ENCODE measurements at places on chromosomes 12 and 14.

GRCh38 chr12:54413284-54414190 is 5.5 kb downstream of the ITGA5 start:
- H3K27me3 ChIP-seq, result peaks cover 7% of the 10 kb centered on the region
- peaks cover 36% of the 10 kb centered on the region for H3K36me3 ChIP-seq
- peak overlapping the region; percentile 66 for H3K4me3 ChIP-seq
- H3K4me1 ChIP-seq, result peaks cover 96% of the 10 kb centered on the region

DNA sequence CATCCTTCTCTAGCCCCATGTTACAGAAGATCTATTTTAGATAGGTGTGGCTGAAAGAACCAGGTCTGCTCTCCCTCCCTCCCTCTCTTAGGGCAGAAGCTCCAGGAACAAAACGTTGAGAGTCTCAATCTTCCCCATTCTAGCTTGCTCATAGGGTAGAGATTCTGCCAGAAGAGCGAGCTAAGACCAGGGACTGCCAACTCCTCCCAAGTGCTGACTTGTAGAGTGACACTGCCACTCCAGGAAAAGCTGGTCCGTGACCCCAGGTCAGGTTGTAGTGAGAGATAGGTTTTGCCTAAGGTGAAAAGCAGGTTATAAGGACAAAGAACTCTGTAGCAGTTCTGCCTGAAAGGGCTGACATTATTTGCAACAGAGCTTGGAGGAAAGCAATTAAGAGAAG is 73.4 kb downstream of the INSM2 start:
- H3K36me3 ChIP-seq, result no peaks in the 10 kb centered on the region
- H3K27me3 ChIP-seq, result no peaks in the 10 kb centered on the region
- DNase-seq, result no peak

DNA sequence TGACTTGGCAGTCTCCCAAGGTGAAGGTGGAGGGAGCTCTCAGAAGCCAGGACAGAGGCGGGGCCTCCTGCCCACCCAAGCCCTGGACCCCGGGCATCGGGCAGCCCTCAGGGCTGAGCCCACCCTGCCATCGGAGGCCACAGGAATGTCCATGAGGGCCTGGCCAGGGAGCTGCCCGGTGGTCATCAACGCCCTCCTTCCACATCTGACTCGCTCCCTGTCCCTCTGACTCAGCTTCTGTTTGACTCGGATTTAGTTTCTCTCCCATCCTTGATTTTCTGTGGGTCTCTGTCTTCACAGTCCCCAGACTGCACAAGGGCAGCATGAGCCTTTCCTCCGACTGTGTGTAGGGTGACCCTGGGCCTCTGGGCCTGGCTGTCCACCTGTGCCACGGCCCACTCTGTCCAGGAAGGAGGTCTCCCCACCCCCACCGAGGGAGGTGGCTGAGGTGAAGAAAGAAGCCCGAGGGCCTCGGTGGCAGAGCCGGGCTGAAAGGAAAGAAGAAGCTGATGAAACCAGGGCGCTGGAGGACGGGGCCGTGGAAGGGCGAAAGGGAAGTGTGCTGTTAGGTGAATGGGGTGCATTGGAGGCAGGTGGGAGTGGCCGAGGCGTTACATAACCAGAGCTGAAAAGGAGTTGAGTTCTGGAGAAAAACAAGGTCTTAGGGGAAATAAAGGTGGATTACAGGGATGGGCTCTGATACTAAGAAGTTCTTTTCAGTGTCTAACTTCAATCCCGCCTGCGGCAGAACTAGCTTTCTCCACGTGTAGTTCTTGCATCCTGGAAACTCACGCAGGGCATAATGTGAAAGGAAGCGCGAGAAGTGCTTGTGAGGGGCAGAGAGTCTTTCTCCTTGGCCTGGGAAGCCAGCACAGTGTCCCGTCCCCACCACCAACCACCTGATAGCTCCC is 16.7 kb upstream of the TMEM106C start:
- H3K4me3 ChIP-seq, result no peak overlapping the region
- no peaks in the 10 kb centered on the region for H3K36me3 ChIP-seq
- peaks cover 21% of the 10 kb centered on the region for H3K27me3 ChIP-seq
- H3K4me1 ChIP-seq, result peaks cover 10% of the 10 kb centered on the region

DNA sequence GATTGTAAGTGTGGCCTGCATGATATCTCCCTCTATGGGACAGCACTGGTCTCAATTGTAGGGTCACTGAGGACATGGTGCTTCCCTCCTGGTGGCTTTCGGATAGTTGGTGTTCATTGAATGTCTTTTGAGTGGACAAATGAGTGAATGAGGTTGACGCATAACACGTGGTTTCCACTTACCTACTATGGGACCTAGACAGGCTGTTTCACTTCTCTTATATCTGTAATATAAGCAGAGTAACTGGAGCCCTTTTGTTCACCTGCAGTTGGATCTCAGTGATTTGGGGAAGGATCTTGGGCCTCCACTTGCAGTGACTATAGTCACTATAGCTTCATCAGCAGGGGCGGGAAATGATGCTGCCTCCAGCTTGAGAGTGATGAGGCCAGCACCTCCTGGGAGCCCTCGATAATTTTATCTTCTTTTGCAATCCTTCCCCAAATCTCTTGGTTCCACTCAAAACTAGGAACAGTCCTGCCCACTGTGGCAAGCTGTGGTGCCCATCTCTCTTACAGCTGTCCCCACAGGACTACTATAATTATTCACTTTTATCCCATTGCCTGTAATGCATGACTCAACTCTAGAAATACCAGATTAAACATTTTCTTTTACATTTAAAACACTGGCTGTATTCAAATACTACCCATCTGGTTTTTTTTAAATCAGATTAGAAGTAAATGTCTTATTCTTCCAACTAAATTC is 242.9 kb downstream of the CHST11 start:
- no peaks in the 10 kb centered on the region for H3K36me3 ChIP-seq
- H3K27ac ChIP-seq, result no peak overlapping the region
- DNase-seq, result no peak
- H3K27me3 ChIP-seq, result no peaks in the 10 kb centered on the region
- no peak overlapping the region for H3K4me3 ChIP-seq

GRCh38 chr12:123748161-123748560 is 13.9 kb upstream of the DNAH10 start:
- no peaks in the 10 kb centered on the region for H3K4me1 ChIP-seq
- no peak overlapping the region for H3K27ac ChIP-seq
- no peaks in the 10 kb centered on the region for H3K27me3 ChIP-seq
- H3K36me3 ChIP-seq, result peaks cover 26% of the 10 kb centered on the region
- no peak overlapping the region for H3K4me3 ChIP-seq
- DNase-seq, result no peak

DNA sequence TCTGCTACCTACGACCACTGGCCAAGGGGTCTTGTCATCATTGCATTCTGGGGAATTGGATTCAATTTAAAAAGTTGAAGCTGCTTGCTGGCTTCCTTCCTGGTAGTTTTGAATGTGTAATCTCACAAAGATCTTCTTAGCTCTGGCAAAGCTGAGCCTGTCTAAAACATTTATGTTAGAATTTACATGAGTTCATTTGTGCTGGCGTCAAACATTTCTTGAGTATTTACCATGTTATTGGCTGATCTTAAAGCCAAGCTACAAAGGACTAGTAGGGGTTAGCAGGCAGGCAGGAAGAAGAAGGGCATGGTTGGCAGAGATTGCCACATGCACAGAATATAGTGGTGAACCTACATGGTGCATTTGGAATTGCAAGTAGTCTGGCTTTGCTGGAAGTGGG is 444.8 kb downstream of the DIO2 start:
- no peaks in the 10 kb centered on the region for H3K4me1 ChIP-seq
- DNase-seq, result no peak
- no peaks in the 10 kb centered on the region for H3K36me3 ChIP-seq
- no peak overlapping the region for H3K27ac ChIP-seq
- no peak overlapping the region for H3K4me3 ChIP-seq

GRCh38 chr12:132400011-132400641 is 70.7 kb upstream of the GALNT9 start:
- DNase-seq, result no peak
- H3K27ac ChIP-seq, result no peak overlapping the region
- no peaks in the 10 kb centered on the region for H3K4me1 ChIP-seq
- H3K4me3 ChIP-seq, result no peak overlapping the region
- H3K36me3 ChIP-seq, result no peaks in the 10 kb centered on the region
- H3K27me3 ChIP-seq, result peaks cover 100% of the 10 kb centered on the region

DNA sequence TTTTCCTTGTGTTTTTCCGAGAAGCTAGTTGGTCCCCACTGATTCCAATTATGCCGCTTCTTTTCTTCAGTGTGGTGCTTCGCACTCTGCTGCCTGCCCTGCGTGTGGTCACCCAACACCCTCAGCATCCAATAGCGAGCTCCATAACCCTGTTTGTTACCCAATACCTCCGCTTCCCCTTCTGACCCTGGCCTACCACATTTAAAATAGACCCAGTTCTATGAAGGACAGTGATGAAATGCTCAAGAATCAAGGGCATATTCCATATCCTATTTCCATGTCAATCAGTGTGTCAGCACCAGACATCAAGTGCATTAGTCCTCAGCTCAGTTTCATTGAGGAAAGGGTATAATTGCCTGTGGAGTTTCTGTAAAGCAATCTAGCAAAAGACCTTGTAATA is 9.5 kb downstream of the NDRG2 start:
- peaks cover 16% of the 10 kb centered on the region for H3K36me3 ChIP-seq
- H3K27ac ChIP-seq, result no peak overlapping the region
- no peaks in the 10 kb centered on the region for H3K4me1 ChIP-seq
- H3K4me3 ChIP-seq, result no peak overlapping the region

GRCh38 chr12:96878704-96879103 is 28.4 kb upstream of the NEDD1 start:
- H3K27me3 ChIP-seq, result no peaks in the 10 kb centered on the region
- no peak overlapping the region for H3K27ac ChIP-seq
- DNase-seq, result no peak

DNA sequence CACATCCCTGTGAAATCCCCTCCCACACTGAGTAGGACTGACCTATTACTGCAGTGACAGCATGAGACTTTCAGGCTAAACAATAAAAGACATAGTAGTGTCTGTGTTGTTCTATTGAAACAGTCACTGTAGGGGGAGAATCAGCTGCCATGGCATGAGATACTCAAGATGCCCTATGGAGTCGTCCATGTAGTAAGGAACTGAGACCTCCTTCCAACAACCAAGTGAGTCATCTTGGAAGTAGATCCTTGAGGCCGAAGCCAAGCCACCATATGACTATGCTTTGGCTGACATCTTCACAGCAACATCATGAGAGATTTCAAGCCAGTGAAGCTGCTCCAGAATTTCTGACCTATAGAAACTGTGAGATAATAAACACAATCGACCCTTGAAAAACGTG is 12.1 kb upstream of the LRP6 start:
- H3K4me1 ChIP-seq, result peaks cover 17% of the 10 kb centered on the region
- no peak for DNase-seq
- no peak overlapping the region for H3K4me3 ChIP-seq
- peaks cover 40% of the 10 kb centered on the region for H3K27me3 ChIP-seq
- no peaks in the 10 kb centered on the region for H3K36me3 ChIP-seq

DNA sequence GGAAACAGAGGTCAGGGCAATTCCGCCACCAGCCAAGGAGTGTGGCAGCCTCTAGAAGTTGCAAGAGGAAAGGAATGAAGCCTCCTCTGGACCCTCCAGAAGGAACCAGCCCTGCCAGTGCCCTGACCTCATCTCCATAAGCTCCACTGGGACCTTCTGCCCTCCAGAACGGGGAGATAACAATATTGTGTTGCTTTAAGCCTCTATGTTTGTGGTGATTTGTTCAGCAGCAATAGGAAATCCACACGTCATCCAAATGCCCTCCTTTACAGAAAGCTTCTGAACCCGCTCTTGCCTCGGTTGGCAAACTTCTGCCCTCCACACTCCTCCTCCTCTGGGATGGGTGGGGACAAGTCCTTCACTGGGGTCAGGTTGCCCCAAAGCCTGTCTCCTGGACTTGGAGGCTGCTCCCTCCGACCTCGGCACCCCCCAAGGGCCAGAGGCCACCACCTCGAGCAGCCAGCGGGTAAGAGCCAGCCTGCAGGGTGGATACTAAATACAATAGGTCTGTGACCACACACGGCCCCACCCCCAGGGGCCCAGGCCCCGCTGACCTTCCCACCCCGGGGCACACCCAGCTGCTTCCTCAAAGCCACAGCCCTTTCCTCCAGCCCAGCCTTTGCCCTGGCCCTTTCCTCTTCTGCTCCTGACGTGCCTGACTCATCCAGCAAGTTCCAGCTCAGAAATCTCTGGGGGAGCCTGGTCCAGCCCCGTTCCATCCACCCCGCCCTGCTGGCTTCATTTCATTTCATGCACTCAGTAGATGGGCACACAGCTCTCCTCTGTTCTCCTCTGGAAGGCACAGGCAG is 58.7 kb upstream of the NCOR2 start:
- peak overlapping the region; percentile 88 for H3K27ac ChIP-seq
- no peaks in the 10 kb centered on the region for H3K27me3 ChIP-seq
- H3K4me1 ChIP-seq, result peaks cover 22% of the 10 kb centered on the region

- no peak for DNase-seq
- H3K27me3 ChIP-seq, result no peaks in the 10 kb centered on the region
- no peak overlapping the region for H3K27ac ChIP-seq
- H3K4me1 ChIP-seq, result no peaks in the 10 kb centered on the region
- H3K36me3 ChIP-seq, result no peaks in the 10 kb centered on the region
Measured at GRCh38 chr12:56476972-56477432, 8.6 kb downstream of the SPRYD4 start.

DNA sequence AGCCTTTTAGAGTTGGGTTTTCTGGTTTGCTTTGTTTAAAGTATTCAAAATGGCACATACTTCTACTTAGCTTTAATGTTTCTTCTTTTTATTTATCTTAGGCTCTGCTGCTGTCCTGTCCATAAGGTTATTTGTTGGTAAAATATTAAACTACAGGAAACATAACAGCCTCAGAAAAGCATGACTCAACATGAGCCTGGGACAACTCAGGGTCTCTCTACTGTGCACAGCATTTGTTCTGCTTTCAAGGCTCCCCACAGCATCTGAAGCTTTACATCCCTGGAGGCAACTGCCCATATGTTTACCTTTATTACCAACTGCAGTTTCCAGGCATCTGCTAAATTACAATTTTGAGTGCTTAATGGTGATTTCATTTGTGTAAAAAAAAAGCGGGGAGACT is 954.2 kb upstream of the FBXO33 start:
- no peak overlapping the region for H3K4me3 ChIP-seq
- no peak for DNase-seq
- no peaks in the 10 kb centered on the region for H3K36me3 ChIP-seq

- peaks cover 31% of the 10 kb centered on the region for H3K4me1 ChIP-seq
- peaks cover 13% of the 10 kb centered on the region for H3K36me3 ChIP-seq
- H3K27ac ChIP-seq, result no peak overlapping the region
- no peak for DNase-seq
Measured at GRCh38 chr14:23158779-23159178, 24.7 kb downstream of the SLC7A8 start.

DNA sequence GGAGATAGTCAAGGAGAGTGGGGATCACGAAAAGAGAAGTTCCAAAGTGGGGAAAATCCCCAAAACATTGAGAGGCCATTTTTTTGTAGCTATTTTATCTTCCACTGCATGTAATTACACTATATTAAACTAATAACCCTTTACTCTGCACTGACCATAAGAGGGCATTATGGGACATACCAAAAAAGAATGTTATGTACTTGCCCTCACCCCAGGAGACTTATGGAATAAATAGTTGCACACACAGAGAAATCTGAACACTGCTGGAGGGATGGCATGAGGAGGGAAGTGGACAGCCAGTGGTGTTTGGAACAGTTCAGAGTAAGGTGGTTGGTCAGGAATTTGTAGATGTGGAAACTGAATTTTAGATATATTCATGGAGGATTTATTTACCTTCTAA is 422.9 kb downstream of the SNAPC1 start:
- no peak overlapping the region for H3K4me3 ChIP-seq
- no peaks in the 10 kb centered on the region for H3K36me3 ChIP-seq
- H3K4me1 ChIP-seq, result no peaks in the 10 kb centered on the region
- no peak overlapping the region for H3K27ac ChIP-seq
- H3K27me3 ChIP-seq, result no peaks in the 10 kb centered on the region

GRCh38 chr12:71867131-71867530 is 27.6 kb downstream of the TBC1D15 start:
- no peak overlapping the region for H3K4me3 ChIP-seq
- H3K27me3 ChIP-seq, result no peaks in the 10 kb centered on the region
- no peak overlapping the region for H3K27ac ChIP-seq
- H3K36me3 ChIP-seq, result peaks cover 15% of the 10 kb centered on the region
- H3K4me1 ChIP-seq, result no peaks in the 10 kb centered on the region
- DNase-seq, result no peak
